ENCODE measurements at places on chromosomes 4 and X.

GRCh38 chr4:112693507-112693906 lies 56.6 kb downstream of the LARP7 start:
- no peak for DNase-seq

- DNase-seq: no peak
These were observed 60.9 kb downstream of the CPZ start for GRCh38 chr4:8653326-8654000.

DNA sequence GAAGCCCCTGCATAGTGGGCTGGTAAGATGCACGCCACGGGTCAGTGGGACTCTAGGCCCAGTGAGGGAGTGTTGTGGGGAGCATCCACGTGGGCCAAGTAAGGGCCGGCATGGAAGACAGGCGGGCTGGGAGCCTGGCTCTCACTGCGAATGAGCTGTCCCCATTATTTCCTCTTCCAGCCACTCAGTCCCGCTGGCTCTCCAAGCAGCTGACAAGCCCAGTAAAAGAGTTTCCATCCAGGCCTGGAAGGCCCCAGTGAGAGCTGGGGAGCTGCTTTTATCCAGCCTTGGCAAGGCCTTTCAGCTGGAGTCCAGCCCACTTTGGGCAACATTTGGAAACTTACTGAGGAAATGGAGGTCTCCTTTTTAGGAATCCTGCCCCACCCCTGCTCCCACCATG lies 24.9 kb downstream of the APLN start:
- no peak for DNase-seq

- peak; percentile 69 for DNase-seq
These were observed 58.2 kb upstream of the DYNLT3 start for GRCh38 chrX:37905436-37906147.

- DNase-seq: no peak
These were observed 72.8 kb downstream of the KIT start for GRCh38 chr4:54730581-54730980.

DNA sequence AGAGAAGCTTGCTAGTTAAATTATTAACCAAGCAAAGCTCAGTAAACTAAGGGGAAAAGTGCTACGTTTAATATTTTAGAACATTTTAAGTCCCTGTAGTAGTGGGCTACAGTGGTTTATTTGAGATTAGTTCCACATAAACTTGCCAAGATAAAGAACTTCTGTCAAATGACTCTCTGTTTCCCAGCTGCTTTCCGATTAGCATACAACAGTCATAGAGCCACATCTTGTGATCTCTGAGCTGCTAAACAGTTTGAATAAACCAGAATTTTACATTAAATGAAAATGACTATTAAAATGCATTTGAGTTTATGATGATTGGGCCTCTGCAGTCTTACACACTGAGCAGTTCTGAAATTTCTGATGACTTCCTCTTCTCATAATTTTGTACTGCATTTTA lies 568.5 kb downstream of the IQCM start:
- DNase-seq: no peak

DNA sequence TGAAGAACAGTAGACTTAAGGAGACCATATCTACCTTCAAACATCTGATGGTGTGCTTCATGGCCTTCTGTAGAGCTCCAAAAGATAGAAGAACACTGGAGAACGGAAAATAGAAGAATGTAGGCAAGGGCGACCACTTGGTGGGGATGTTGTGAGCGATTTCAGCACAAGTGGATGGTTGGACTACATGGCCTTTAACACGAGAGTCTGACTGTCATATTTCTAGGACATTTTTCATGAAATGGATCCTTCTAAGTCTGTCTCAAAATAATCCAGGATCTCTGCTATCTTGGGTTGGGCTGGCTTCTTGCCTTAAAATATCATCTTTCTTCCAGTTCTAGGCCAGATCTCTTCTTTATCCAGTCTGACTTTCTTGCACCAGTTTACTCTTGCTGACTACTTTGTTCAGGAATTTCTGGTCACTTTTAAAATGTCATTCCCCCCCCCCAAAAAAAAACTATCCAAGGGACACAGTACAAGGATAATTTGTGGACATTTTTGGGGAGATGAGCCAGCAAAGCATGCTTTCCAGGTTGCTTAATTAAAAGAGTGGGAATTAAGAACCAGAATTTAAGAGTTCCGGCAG lies 1.2 kb upstream of the MID1IP1 start:
- peak; percentile 26 for DNase-seq

DNA sequence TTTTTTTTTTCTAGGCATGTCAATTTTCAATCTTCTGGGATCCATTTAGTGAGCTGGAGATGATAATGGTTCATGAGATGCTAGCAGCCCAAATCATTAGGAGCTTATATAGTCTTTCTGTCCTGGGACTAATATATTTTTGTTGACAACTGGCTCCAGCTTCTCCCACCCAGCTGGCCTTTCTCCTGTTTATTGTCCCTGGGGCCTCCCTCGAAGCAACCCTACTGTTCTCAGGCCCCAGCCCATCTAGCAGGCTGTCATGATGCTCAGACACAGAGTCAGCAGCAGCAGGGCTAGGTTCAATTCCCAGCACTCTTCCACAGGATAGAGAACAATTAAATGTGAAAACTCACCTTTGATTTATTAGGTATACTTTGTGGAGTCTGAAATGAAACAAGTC lies 127.6 kb upstream of the MID1 start:
- no peak for DNase-seq

DNA sequence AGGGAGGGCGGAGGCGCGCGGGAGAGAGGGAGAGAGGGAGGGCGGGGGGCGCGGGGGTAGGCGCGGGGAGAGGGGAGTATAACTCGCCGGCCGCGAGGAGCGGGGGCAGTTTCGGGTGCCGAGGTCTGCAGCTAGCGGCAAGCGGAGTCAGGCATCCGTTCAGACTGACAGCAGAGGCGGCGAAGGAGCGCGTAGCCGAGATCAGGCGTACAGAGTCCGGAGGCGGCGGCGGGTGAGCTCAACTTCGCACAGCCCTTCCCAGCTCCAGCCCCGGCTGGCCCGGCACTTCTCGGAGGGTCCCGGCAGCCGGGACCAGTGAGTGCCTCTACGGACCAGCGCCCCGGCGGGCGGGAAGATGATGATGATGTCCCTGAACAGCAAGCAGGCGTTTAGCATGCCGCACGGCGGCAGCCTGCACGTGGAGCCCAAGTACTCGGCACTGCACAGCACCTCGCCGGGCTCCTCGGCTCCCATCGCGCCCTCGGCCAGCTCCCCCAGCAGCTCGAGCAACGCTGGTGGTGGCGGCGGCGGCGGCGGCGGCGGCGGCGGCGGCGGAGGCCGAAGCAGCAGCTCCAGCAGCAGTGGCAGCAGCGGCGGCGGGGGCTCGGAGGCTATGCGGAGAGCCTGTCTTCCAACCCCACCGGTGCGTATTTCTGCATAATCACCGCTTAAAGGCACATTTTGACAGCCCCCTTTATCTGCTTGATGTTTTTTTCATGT lies at the start of gene POU4F2:
Gene POU4F2 (plus strand): TSS at position 108 of the 720 bp plus-strand sequence. CDS start 248 bp downstream, at position 356.
- no peak for DNase-seq

DNA sequence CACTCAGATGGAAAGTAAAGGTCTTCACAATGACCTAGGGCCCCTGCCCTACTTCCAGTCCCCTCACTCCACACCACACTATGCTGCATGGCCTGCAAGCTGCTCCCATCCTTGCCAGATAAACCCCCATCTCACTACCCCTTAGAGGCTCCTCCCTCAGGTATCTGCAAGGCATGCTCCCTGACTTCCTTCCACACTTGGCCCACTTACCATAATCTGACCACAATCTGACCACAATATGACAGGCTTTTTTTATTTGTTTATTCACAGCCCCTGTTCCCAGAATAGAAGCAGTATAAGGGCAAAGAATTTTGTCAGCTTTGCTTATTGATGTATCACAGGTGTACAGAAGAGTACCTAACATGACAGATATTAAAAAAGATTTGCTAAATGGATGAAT lies 124.7 kb downstream of the CAMK2D start:
- DNase-seq: peak; percentile 65

DNA sequence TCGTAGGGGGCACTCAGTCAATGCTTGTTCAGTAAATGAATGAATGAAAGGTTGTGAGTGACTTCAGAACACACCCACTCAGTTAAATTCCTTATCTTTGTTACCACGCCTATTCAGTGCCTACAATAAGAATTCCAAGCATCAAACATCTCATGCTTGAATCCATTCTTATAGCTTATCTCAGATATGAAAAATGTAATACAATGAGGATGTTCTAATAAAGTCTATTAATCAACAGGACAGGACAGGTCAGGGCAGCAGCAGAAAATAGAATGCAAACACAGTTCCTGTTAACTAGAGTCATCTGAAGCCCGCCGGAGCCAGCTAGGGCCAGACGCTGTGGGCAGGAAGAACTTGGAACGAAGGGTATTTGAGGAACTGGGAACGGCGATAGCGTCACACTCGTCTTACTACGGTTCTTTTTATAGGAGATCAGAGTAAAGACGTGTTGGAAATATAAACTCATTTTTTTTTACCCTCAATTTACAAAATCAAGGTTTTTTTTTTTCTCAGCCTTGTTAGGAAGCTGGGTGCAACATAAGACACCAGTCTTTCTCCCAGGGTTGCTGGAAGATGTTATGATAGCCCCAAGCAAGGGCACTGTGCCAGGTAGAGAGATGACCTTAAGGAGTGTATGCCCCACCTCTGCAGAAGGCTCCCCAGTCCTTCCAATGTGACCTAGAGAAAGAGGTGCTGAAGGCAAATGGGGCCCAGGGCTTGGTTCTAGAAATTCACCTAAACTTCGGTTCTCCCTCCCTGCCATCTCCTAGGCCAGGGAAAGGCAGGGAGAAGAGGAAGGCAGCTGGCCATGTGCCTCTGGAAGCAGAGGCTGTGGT lies 48.3 kb downstream of the SEL1L3 start:
- no peak for DNase-seq

GRCh38 chr4:6453688-6453990 lies 18.8 kb downstream of the PPP2R2C start:
- DNase-seq: no peak

DNA sequence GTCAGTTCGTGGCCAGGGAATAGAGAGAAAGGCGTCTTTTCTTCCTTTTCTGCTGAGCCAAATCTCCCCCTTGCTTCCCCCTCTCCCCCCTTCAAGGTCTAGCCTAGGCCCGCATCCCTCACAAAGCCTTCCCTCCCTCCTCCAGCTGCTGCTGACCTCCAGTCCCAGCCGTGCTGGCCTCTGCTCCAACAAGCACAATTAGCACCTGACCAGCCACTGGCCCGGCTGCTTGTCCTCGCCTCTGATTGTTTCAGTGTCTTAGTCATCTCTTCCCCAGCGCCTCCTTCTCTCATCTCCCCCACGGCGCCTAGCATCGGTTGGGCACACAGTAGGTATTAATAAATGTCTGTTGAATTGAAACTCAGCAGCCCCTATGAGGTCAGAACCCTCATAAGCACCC lies 4.2 kb downstream of the ELF4 start:
- peak; percentile 35 for DNase-seq

DNA sequence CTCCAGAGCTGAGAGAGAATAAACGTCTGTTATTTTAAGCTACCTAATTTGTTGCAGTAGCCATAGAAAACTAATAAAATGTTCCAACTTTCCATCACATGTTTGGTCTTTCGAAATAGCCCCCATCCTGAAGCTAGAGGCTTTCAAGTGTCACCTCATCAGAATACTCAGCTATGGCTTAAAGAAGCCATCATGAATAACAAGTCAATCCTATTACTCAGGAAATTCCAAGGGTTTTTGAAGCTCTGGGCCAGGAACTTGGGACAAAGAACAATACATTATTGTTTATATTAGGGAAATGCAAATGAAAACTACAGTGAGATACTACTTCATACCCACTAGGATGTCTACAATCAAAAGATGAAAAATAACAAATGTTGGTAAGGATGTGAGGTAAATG lies 42.2 kb downstream of the TBCK start:
- no peak for DNase-seq

- DNase-seq: no peak
These were observed 3.4 kb upstream of the SPIN4 start for GRCh38 chrX:63354484-63354883.

- DNase-seq: no peak
These were observed 430.9 kb downstream of the C4orf33 start for GRCh38 chr4:129526812-129527211.

- no peak for DNase-seq
These were observed 744.6 kb upstream of the IGFBP7 start for GRCh38 chr4:57854748-57855147.

DNA sequence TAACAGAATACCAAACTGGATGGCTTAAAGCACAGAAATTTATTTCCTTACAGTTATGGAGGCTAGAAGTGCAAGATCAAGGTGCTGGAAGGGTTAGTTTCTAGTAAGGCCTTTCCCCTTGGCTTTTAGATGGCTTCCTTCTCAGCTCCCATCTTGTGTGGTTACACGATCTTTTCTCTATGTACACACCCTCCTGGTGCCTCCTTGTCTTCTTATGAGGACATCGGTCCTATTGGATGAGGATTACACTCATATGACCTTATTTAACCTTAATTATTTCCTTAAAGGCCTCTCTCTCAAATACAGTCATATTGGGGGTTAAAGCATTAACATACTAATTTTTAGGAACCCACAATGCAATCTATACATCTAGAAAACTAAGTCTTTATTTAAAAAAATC lies 787.9 kb upstream of the GALNTL6 start:
- no peak for DNase-seq

DNA sequence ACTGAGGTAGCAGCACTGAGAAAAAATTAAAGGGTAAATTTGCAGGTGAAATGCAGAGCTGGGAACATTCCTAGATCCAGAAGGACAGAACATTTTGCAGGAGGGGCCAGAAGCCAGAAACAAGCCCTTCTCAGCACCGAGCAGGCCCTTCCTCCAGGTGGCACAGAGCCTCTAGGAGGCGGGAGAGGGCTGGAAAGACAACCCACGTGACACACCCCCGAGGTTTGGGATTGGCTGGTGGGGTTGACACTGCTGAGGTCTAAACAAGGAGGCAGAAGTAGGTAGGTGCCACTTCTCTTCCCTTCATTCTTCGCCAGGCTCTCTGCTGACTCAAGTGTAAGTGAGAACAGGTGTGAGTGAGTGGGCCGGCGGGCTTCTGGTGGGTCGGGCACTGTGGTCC lies at the start of gene PAGE4:
Gene PAGE4 (plus strand): TSS at position 288 of the 400 bp plus-strand sequence. CDS start 1,126 bp downstream, outside the sequence.
- no peak for DNase-seq

DNA sequence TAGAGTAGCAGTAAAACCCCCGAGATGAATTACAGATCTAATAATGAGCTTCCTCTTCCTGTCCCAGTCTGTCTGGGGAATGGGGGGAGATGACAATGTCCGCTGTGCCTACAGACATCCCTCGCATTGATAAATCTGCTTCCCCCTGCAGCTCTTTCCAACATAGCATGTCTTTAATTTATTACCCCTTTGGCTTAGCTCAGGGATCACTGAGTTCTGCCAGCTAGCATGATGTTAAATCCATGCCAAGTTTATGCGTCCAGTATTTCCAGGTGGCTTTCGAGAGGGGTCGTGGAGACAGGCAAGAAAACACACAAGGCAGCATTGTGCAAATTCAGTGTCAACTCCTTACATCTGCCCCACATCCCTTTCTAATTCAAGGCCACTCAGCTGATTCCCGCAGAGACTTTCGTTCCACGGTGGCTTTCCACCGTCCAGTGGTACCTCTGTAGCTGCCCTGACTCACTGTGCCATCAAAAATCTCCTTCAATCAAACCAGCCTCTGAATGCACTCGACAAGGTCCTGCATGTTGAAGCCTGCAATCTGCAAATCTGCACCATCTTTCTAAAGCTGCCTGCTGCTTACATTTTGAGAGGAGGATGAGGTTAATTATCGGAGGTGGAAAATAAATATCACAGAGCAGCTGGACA lies 75.1 kb downstream of the MXRA5 start:
- DNase-seq: no peak

Measured in RPMI7951 (cell line).